ENCODE measurements at places on chromosomes 16 and 17. TPM values are rescaled to one million over a fixed set of nuclear protein-coding genes. Genes with fewer than 3 reads are reported as not detected.

SLC13A5 gene
- polyA plus RNA-seq, result not detected

DNA sequence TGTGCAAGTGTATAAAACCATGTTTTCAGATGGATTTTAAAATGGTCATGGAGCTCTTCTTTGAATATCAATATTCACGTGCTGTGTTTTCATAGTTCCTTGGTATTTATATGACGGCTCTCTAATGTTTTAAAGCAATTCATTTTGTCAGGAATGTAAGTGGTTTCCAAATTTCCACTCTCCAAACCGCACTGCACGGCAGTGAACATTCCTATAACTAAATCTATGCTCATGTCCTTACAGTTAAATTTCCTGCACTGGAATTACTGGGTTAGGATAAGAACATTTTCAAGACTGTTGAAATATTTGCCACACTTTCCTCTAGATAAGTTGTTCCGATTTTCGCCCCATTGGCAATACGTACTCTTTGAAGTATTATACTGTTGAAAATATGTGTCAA is 398.9 kb downstream of the PMP22 start:
- DNase-seq, result peak; percentile 24

DNA sequence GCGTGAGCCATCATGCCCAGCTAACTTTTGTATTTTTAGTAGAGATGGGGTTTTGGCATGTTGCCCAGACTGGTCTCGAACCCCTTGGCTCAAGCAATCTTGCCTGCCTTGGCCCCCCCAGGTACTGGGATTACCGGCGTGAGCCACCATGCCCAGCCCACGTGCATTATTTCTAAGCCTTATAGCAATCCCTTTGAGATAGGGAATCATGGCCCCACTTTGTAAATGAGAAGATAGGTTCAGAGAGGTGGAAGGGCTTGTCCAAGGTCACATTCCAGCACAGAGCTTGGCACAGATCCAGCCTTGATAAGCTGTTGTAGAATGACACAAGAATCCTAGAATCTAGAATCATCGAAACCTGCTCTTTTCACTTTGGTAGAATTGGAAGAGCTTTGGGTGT is 4.2 kb upstream of the PYCARD start:
- no peak for DNase-seq

- DNase-seq, result no peak
These were observed 32.8 kb downstream of the SREBF1 start for GRCh38 chr17:17804007-17804406.

- DNase-seq, result no peak
These were observed 169.5 kb upstream of the NOG start for GRCh38 chr17:56424005-56424404.

KRT28 gene
- polyA plus RNA-seq, result not detected

GRCh38 chr17:68184816-68185436 is 62.9 kb upstream of the AMZ2 start:
- DNase-seq, result no peak

DNA sequence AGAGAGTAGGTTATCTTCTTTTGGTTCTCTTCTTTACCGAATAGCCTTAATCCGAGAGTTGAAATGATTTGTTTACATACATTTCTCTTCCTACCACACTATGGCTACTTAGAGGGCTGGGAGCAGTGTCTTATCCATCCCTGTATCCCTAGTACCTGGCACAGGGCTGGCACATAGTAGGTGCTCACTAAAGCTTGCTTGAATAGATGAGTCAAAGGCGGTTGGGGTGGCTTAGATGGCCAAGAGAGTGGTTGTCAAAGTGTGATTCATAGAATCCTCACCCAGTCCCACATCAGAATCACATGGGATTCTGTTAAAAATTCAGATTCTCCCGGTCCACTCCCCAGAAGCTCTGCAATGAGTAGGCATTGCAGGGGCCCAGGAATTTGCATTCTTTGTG is 11.1 kb downstream of the CHAD start:
- no peak for DNase-seq

CLEC18A gene
- 0.04 TPM for polyA plus RNA-seq

MMP25 gene
- 0.07 TPM for polyA plus RNA-seq

DNA sequence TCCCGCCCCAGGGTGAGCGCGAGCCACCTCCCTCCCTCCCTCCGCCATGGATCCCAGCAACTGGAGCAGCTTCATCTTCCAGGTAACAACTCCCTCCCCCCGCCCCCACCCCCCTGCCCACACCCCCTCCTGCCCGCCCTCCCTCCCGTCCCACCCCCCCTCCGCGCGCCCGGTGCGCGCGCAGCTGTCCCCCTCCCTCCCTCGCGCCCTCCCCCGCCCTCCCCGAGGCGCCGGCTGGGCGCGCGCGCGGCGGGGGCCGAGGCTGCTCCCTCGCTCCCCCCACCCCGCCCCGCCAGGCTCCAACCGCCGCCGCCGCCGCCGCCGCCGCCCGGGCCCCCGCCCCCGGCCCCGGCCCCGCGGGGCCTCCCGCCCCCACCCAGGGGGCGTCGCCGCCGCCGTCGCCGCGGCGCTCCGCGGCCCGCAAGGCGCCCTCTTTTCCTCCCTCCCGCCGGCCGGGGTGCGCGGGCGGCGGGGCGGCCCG is at the start of gene MAZ:
Gene MAZ, plus strand, starts transcription at position 431 of the 481 bp plus-strand sequence. CDS start 173 bp downstream, outside the sequence.
- DNase-seq, result peak; percentile 91

ABCC3 gene
- polyA plus RNA-seq, result 6.6 TPM

GRCh38 chr16:75810342-75810741 is 84.1 kb upstream of the CPHXL start:
- no peak for DNase-seq

GRCh38 chr16:49659356-49659755 is 196.6 kb downstream of the ZNF423 start:
- DNase-seq, result no peak

C1QL1 gene
- polyA plus RNA-seq, result 1.5 TPM

KLHL10 gene
- not detected for polyA plus RNA-seq

GRCh38 chr17:6986676-6987075 is 9.2 kb upstream of the ALOX12 start:
- no peak for DNase-seq

- DNase-seq, result no peak
These were observed 179.3 kb downstream of the FOXL1 start for GRCh38 chr16:86757704-86758040.

ADCY9 gene
- polyA plus RNA-seq, result 13.5 TPM

- DNase-seq, result no peak
These were observed 271.2 kb downstream of the NTN1 start for GRCh38 chr17:9292561-9292941.

DNA sequence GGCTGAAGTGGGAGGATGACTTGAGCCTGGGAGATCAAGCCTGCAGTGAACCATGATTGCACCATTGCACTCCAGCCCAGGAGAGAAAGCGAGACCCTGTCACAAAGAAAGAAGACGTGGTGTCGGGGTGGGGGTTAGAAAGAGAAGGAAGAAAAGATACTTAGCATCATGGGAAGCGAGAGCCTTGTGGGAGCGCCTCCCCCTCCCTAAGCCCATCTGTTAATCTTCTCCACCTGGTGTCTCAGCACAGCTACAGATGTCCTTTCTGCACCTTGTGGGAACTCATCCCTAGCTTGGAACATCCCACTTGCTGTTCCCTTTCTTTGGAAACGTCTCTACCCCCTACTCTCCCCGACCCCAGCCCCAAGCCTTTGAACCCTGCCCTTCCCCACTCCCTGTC is 6.0 kb downstream of the ZNF688 start:
- DNase-seq, result no peak

LGALS9B gene
- polyA plus RNA-seq, result not detected

GRCh38 chr17:69335058-69335457 is 8.1 kb upstream of the ABCA5 start:
- DNase-seq, result peak; percentile 60

DNA sequence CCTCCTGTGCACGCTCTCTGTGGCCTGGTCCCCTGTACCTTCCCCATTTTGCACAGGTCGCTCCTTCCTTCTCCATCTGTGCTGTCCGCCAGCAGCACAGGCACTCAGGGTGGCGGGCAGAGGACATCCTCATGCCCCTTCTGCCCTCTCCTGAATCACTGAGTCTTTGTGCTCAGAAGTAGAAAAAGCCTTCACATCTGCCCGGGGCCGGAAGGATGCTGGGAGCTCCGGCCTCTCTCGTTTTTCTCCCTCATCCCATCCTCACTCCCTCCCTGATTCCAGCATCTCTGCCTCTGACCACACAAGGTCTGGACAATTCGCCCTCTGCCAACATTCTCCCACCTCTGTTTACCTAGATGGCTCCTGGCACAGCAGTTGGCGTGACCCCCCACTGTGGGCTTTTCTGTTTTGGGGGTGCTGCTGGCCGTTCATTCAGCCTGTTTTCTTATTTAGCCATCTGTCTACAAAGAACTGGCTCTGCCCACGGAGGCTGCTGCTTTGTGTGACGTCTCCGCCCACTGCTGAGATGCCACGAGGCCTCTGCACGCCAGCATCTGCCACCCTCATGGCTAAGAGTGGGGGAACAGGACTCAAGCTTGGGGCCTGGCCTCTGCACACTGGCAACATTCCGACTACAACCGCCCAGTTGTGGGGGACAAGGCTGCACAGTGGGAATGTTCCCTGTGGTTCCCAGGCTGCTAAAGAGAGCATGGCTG is 36.7 kb downstream of the SEC14L5 start:
- DNase-seq, result no peak

P2RX1 gene
- not detected for polyA plus RNA-seq

DNA sequence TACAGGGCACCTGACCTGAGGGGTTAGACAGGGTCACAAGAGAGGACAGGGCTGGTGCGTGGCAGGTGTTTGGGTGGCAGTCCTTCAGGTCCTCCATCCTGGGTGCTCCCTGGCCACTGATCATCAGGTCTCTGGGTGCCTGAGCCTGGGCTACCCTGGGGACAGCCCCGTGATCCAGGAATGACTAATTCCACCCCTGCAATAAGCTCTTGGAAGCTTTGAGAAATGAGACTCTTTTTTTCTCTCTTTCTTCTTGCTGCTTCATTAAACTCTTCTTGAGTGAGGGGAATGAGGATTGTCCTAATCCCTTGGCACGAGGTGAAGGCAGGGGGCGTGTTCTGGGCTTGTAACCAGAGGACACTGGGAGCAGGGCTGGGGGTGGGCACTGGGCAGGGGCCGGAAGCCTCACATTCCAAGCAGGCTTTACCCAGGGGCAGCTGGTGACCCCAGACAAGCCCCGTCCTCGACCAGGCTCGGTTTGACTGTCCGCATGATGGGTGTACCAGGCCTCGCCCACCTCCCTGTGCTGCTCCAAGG is 21.4 kb upstream of the SPNS2 start:
- no peak for DNase-seq

GRCh38 chr17:43405861-43406260 is 7.1 kb downstream of the ARL4D start:
- DNase-seq, result no peak

DNA sequence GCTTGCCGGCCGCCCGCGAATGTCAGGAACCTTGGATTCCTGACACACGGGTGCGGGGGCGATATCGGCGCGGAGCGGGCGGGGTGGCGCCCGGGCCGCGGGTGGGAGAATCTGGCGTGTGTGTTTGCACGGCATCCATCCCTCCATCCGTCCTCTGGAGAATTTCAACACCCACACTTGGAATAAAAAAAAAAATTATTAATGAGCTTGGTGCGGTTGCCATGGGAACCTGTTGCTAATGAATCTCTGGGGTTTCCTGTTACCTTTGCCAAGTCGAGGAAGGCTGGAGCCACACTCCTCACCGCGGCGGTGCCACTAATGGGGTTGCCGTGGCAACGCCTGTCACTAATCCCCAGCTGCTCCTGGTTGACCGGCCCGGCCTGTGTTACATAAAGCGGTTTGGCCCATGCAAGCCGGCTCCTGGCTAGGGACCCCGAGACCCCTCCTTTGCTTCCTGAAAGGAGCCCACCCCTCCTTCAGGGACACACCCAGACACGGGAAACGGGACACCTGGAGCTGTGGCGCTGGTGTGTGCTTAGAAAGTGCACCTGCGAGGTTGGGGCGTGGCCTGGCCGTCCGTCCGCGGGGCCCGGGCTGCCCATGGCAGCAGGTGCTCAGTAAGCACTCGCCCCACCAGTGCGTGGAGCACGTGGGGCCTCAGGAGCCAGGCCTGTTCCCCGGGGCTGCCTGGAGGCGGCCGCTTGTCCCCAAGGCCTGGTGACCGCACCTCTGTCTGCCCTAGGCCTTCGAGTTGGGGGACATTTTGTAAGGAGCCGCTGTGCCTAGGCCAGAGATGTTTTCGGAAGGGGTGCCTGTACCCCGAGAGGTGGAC is 14.6 kb downstream of the CACNA1H start:
- DNase-seq, result no peak

SLC9A5 gene
- 5.7 TPM for polyA plus RNA-seq

- no peak for DNase-seq
These were observed 713.2 kb downstream of the KCNJ2 start for GRCh38 chr17:70882504-70882903.

GRCh38 chr17:6455321-6455705 is 11.1 kb downstream of the PIMREG start:
- peak; percentile 17 for DNase-seq

GRCh38 chr16:50530277-50531236 is 17.6 kb upstream of the NKD1 start:
- DNase-seq, result no peak

TBC1D3E gene
- not detected for polyA plus RNA-seq

DNA sequence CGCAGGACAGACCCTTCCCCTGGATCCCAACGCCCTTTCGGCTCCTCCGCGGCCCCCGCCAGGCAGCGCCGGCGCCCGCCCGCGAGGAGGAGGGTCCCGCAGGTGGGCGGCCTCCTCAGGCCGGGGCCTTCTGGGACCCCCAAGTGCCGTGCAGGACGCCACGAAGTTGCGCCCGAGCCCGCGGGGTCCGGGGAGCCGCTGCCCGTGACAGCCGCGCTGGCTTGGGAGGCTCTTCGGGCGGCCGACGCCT is 504 bp downstream of the ERN1 start:
- DNase-seq, result no peak

CCL5 gene
- polyA plus RNA-seq, result not detected

RNF43 gene
- not detected for polyA plus RNA-seq

DNA sequence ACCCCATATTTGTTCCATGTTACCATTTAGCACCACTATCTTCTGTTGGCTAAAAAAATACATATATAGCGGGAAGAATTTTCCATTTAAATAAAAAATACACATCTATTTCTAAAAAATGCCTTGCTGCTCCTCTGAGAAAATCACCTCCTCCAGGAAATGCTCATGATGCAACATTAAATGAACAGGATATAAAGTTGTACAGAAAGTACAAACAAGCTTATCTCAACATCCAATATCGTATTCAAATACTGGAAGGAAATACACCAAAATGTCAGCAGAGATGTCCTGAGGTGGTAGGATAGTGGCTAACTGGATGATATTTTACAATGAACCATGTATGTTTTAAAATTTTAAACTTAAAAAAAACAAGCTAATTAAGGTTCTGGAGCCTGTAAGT is 21.3 kb downstream of the GNA13 start:
- no peak for DNase-seq
